ENCODE measurements at places on chromosomes 16 and 17.

- peak; percentile 14 for DNase-seq
Observed at GRCh38 chr16:67101311-67102082, 8.2 kb upstream of the PHAF1 start.

DNA sequence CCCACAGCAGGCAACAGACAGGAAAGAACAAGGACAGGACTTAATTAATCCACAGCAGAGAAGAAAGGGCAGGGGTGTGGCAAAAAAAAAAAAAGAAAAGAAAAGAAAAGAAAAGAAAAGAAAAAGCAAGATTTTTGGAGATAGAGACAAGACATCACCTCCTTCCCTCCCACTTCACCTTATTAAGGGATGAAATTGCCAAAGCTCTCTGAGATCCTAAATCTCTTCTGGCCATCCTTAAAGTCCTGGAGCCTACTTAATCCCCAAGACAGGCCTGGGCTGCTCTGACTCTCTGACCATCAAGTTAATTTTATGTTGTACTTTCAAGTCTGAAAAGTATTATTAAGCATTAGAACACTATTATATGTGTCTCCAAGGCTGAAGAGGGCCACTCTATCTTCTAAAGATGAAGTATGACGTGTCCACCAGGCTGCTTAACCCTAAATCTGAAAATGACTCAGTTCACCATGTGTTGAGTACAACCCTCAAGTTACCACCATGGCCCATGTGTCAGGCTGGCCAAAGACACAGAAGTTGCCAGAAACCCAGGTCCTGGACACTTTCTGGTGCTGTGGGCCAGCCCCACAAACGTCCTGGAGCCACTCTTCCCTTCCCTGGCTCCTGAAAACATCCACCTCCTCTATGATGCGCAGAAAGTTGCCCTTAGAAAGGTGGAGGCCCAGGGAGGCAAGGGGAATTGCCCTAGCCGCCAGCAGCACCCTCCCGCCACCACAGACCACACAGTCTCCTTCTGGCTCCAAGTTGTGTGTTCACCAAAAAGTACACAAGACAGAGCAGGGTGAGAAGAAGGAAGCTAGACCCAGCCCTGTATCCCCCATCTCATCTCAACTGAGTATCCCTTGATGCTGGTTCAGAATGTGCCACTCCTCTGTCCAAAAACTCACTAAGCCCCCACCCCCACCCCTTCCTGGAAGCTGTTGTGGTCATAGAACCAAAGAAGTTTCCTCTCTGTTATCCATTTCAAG lies 2.7 kb downstream of the SOCS1 start:
- peak; percentile 85 for DNase-seq

DNA sequence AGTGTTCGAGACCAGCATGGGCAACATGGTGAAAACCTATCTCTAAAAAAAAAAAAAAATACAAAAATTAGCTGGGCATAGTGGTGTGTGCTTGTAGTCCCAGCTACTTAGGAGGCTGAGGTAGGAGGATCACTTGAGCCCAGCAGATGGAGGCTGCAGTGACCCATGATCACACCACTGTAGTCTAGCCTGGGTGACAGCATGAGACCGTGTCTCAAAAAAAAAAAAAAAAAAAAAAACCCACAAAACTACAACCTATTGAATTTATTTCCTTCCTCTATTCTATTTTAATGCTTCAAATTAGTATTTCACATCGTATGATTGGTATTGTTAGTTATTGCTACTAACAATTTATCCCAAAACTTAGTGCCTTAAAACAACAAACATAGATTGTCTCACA lies 9.4 kb upstream of the NUFIP2 start:
- no peak for DNase-seq

DNA sequence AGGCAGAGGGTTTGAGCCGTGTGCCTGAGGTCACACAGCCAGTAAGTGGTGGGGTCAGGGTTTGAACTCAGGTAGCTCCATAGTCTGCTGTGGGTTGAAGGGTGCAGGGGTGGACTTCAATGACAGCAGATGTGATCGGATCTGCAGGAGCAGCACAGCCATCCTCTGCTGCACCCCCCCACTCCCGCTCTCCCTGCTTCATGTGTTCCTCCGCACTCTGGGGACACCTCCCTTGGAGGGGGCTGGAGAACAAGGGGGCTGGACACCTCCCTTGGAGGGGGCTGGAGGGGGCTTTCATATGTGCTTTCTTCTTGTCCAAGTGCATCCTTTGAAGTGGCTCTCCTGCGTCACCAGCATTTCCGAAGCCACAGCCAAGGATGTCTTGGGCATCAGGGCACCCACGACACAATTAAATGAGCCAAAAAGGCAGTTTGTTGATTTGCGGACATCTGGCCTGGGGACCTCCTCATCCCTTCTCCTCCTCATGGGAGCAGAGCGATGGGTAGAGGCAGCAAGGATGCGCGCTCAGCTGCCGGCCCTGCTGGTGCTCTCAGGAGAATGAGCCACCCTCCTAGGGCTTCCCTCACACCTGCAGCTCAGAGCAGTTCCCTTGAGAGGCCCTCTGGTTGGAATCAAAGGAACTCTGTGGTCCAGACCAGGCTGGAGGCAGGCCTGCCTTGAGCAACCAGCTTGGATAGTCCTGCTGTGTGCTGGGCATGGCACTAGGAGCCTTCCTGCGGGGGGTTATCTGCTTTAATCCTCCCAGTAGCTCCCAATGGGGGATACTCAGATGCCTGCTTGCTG lies 26.2 kb downstream of the WSCD1 start:
- no peak for DNase-seq

GRCh38 chr16:47392081-47392480 lies 68.8 kb downstream of the ITFG1 start:
- DNase-seq: peak; percentile 28

DNA sequence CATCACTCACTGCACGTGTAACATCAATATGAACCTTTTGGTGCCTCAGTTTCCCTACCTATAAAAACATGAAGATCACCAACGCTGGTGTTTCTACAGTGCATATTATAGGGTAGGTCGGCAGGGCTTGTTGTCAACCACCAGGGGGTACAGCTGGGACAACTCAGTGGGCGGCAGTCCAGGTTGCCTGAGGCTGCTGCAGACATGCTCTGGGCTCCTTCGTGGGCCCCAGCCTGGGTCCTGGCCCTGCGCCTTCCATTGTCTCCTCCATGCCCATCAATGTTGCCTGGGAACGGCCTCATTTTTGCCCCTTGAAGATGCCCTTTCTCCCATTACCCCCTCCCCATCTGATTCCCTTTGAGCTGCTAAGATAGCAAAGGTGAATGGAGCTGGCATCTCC lies 89.8 kb downstream of the GSG1L start:
- no peak for DNase-seq

DNA sequence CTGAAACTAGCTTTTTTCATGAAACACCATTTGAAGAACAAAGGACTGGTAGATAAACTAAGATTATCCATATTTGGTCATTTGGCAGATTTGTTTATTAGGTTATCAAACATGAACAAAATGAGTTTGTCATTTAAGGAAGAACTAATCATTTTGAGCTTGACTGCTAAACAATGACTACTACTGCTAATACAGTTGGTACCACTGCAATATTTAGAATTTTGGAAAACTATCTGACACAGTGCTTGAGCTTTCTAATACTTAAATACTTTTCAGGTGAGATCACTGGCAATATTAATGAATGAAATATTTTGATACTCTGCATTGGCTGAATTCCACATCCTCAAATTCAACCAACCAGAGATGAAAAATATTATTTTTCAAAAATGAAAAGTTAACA lies 47.2 kb downstream of the MED13 start:
- DNase-seq: no peak

- DNase-seq: no peak
Observed at GRCh38 chr17:61984821-61985220, 57.0 kb upstream of the INTS2 start.

- no peak for DNase-seq
Observed at GRCh38 chr17:72928454-72929136, 163.9 kb downstream of the SLC39A11 start.

DNA sequence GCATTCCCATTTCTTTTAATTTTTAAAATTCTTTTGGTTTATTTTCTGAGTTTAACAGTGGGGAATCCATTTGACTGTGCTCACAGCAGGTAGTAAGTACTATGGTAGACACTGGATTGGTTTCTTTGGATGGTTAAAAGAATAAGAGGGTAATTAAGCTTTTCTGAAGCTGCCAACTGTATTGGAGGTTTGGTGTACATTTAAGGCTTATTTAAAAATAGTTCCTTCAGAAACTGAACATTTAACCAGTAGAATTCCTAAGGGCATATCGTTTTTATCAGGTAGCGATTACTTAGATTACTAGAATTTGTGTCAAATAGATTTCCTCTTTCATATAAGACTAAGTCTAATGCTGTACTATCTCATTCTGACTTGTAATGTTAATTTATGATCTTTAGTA lies 162.4 kb downstream of the PPM1E start:
- no peak for DNase-seq

DNA sequence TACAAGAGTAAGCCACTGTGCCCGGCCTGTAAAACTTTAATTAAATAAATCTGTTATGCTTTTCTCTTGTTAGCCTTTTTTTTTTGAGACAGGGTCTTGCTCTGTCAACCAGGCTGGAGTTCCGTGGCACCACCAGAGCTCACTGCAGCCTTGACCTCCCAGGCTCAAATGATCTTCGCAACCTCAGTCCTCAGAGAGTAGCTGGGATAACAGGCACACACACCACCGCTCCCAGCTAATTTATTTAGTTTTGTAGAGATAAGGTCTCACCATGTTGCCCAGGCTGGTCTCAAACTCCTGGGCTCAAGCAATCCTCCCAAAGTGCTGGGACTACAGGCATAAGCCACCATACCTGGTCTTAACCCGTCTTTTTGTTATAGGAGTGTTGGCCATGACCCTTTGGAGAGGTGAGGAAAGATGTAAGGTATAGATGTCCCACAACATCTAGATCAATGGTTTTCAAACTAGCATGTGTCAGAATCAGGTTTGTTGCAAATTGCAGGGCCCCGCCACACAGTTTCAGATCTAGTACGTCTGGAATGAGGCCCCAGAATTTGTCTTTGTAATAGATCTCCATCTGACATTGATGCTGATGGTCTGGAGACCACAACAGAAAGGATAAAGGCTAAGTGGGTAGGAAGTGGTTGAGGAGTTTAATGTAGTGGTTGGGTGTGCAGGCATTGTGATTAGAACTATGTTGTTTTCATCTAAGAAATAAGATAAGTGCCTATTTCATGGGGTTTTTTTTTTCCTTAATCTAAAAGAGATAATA lies 4.3 kb upstream of the GGA2 start:
- DNase-seq: peak; percentile 75

GRCh38 chr16:58699151-58699550 lies 14.6 kb upstream of the SLC38A7 start:
- DNase-seq: no peak

- no peak for DNase-seq
Observed at GRCh38 chr17:13204607-13205237, 186.9 kb upstream of the ELAC2 start.

DNA sequence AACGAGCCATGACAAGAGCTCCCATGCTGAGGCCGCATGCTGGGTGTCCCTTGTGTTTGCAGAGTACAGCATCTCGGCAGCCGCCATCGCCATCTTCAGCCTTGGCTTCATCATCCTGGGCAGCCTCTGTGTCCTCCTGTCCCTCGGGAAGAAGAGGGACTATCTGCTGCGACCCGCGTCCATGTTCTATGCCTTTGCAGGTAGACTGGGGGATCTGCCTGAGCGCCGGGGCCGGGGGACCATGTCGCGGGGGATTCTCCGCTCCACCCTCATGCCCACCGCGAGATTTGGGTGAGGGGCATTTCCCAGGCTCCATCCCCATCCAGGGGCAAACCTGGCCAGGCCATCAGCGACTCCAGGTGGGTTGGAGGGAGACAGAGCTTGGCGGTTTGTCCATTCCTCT lies 10.7 kb downstream of the CACNG1 start:
- no peak for DNase-seq

- no peak for DNase-seq
Observed at GRCh38 chr17:61070649-61071048, 329.0 kb upstream of the TBX2 start.

- no peak for DNase-seq
Observed at GRCh38 chr16:28602529-28602928, 5.7 kb upstream of the SULT1A2 start.

- DNase-seq: no peak
Observed at GRCh38 chr16:86919578-86920305, 341.4 kb downstream of the FOXL1 start.

DNA sequence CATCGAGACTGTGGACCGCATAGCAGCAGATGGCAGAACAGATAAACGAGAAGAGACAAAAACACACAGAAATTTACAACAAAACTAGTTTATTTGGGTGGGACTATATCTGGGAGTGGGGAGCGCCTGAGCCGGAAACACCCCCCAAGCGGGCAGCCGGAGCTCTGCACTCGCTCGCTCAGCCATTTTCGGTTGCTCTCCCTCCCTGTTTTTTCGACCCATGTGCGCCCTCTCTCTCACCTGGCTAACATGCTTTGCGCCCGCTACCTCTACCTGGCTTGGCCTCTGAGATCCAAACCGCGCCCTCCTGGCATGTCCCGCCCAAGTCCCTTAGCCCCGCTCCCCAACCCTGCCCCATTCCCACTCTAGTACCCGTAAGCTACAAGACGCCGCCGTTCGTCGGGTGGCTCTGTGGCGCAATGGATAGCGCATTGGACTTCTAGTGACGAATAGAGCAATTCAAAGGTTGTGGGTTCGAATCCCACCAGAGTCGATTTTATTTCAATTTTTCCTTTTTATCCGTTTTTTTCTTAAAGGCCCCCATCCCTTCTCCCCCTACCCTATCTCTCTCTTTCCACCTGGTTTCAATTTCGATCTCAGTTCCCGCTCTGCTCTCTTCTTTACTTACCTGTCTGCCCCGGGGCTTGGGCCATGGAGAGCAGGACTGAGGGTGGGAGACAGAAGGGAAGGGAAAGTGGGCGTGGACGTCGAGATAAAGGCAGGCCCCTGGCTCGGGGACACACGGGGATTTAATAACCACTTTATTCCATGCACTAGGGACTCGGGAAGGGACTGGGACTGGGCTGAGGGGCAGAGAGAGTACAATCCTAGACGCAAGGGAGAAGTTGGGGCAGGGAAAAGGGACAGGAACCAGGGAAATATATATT lies 2.4 kb upstream of the ALOXE3 start:
- peak; percentile 86 for DNase-seq

DNA sequence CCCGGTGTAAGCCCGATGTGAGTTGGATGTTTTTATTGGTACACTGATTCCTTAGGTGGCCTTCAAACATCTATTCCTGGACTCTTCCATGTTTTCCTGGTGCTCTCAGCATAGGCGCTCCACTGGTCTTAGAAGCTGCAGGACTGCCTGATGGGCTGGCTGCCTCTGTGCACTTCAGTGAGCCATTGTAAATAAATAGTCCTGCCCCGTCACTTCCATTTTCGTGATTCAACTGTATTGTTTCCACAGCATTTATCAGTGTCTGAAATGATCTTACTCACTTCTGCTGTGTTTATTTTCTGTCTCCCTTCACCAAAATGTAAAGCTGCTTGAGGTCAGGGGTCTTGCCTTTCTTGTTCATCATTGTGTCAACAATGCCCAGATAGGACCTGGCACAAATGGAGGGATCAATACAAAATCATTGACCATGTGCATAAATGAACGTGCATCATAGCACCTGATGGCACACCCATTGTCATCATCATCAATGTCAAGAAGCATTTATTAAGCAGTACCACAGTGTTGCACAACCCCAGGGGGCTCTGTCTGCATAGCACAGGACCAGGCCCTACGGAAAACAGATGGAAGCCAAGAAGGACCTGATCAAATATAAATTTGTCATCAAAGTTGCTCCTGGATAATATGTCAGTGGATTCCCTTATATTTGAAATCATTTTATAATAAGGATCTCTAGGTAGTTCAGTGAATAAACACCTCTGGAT lies 66.6 kb upstream of the CPHXL start:
- DNase-seq: no peak
